MM.1S (cell line): ENCODE measurements at places on chromosomes 7 and 10.

GRCh38 chr10:123912466-123912865, 20.9 kb upstream of the CPXM2 start:
- H3K4me1 ChIP-seq, result no peaks in the 10 kb centered on the region
- no peak for DNase-seq
- H3K27me3 ChIP-seq, result peaks cover 8% of the 10 kb centered on the region; the same call in 1 of the 2 replicates
- H3K27ac ChIP-seq, result no peak overlapping the region
- no peak overlapping the region for H3K4me3 ChIP-seq
- H3K36me3 ChIP-seq, result no peaks in the 10 kb centered on the region

DNA sequence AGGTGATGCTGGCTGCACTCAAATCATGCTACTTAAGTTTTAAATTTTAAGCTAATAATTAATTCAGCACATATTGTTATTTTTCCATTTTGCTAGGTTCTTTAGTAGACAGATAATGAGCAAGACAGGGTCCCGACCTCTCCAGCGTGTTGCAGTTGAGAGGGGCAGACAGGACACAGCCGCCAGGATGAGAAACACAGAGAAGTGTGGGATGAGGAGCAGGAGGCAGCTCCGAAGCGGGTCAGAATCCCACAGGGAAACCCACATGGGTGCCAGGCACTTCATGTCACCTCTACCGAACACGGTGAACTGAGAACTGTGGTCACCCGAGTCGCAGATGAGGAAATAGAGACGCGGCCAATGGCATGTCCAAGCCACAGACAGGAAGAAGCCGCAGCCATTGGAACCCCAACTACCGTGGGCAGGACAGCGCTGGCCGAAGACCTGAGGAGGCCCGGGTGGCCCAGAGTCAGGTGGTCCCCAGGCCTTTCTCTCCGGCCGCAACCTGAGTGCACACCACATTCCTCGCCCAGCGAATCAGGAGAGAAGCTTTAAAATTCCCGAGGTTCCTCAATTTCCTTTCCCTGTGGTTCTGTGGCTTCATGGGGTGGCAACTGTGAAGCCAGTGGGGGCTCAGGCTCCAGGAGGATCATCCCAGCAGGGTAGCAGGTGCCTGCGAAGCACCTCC, 213.0 kb downstream of the DNAJB6 start:
- DNase-seq, result no peak
- H3K27me3 ChIP-seq, result peaks cover 87% of the 10 kb centered on the region
- H3K4me3 ChIP-seq, result no peak overlapping the region
- no peak overlapping the region for H3K27ac ChIP-seq

DNA sequence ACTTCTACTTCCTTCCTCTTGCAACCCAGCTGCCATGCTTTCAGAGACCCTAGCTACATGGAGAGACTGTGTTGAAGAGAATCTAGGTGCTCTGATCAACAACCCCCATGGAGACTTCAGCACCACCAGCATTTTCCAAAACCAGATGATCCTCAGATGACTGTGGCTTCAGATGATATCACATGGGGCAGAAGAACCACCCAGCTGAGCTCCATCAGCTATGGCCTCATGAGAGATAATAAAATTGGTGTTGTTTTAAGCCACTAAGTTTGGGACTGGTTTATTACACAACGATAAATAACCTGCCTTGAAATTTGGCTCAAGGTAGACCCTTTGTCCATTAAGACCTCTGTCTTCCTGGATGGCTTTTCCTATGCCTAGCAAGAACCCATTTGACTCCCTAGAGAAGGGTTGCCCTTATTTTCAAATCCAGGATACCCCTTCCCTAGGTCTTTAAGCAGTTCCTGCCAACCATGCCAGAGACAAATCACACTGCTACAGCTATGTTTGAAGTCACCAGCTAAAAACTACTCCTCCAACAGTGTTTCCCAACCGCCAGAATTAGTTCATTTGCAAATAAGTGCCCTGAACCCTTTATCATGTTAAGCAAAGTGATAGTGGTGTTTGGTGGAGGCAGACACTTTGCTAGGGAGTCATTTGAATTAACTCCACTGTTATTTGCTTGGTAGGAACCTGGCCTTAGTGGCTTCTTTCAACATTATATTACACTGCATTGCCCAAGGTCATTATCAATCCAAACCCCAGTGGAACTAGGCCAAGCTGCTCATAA, 136.9 kb upstream of the PALS2 start:
- no peak for DNase-seq
- H3K27ac ChIP-seq, result no peak overlapping the region
- H3K4me3 ChIP-seq, result no peak overlapping the region
- H3K36me3 ChIP-seq, result no peaks in the 10 kb centered on the region
- peaks cover 5% of the 10 kb centered on the region for H3K4me1 ChIP-seq

DNA sequence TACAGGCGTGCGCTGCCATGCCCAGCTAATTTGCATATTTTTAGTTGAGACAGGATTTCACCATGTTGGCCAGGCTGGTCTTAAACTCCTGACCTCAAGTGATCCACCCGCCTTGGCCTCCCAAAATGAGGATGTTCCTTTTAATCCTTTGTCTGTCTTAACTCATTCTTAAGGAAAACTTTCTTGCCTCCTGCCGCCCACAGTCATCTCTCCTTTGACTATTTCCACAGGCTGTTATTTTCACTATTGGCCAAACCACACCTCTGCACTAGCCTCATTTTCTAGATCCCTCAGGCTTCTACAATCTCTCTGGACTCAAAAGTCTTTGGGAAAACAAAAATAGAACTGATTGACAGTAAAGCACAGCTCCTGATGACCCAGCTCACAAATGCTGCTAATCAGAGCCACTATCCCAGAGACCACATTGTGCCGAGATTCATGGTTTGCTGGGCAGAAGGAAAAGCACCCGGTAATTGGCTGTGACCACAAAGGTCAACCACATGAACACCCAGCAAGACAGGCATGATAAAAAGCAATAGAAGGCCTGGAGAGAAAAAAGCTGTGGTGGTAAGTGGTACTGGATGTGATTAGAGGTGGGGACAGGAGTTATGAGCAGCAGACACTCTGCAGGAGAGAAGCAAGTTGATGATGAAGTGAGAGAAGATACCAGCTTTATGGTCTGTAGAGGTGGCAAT, 44.1 kb upstream of the ZNRF2 start:
- no peaks in the 10 kb centered on the region for H3K27me3 ChIP-seq
- DNase-seq, result no peak
- no peaks in the 10 kb centered on the region for H3K36me3 ChIP-seq
- no peak overlapping the region for H3K4me3 ChIP-seq
- H3K27ac ChIP-seq, result no peak overlapping the region
- peaks cover 46% of the 10 kb centered on the region for H3K4me1 ChIP-seq

GRCh38 chr10:19578571-19578970, 237.7 kb upstream of the PLXDC2 start:
- no peak for DNase-seq
- no peaks in the 10 kb centered on the region for H3K27me3 ChIP-seq
- H3K27ac ChIP-seq, result no peak overlapping the region
- no peaks in the 10 kb centered on the region for H3K36me3 ChIP-seq
- no peak overlapping the region for H3K4me3 ChIP-seq
- H3K4me1 ChIP-seq, result no peaks in the 10 kb centered on the region

GRCh38 chr10:2686691-2687090, 380.7 kb upstream of the PFKP start:
- no peak for DNase-seq
- H3K36me3 ChIP-seq, result no peaks in the 10 kb centered on the region
- H3K27ac ChIP-seq, result no peak overlapping the region
- H3K27me3 ChIP-seq, result no peaks in the 10 kb centered on the region

- no peaks in the 10 kb centered on the region for H3K27me3 ChIP-seq
- no peak overlapping the region for H3K27ac ChIP-seq
- no peak overlapping the region for H3K4me3 ChIP-seq
Measured at GRCh38 chr10:36412942-36413341, 712.5 kb upstream of the ANKRD30A start.
